Kidney capillary endothelial cell (primary cell): ENCODE measurements at places on chromosomes 12 and 14.

DNA sequence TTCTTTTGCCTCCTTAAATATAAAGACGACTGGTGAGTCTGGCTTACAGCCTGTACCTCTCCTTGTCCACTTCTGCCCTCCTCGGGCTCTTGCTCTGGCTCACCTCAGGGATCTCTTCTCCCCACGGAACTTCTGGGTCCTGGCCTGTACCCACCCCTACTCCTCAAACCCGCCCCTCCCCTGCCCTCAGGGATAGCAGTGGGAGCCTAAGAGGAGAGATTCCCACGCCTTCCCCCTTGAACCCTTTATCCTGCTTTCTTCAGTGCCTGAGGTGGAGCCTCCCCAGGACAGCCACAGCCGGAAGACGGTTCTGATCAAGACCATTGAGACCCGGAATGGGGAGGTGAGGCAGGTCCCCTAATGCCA is 2.7 kb downstream of the PRPH start:
- no peak for DNase-seq

- no peak for DNase-seq
Observed at GRCh38 chr14:22464422-22465142, 124.4 kb downstream of the DAD1 start.

GRCh38 chr12:6982532-6982931 is 11.8 kb downstream of the EMG1 start:
- no peak for DNase-seq

DNA sequence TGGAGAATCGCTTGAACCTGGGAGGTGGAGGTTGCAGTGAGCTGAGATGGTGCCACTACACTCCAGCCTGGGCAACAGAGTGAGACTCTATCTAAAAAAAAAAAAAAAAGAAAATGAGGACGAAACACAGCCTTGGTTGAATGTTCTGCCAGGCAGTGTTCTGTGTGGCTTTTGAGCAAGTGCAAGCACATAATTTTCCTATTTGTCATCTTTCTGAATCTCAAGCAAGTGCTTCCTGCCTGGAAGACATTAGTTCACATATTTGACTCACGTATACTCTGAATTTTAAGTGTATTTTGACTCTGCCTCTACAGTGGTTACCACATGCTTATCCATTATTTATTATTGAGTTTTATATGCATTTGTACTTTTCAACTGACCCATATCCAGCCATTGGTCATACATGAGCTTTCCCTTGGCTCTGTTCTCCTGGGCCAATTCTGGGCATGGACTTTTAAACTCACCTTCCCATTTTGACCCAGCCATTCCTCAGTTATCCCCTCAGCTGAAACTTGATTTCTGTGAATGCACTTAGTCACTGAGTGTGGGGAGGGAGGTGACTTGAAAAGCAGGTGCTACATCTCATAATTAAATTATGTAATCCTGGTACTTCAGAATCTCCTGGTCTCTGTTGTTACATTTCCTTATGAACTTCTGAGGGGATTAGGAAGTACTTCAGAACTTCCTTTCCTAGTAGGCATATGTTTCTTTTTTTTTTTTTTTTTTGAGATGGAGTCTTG is 8.1 kb downstream of the OR10G2 start:
- DNase-seq, result no peak

DNA sequence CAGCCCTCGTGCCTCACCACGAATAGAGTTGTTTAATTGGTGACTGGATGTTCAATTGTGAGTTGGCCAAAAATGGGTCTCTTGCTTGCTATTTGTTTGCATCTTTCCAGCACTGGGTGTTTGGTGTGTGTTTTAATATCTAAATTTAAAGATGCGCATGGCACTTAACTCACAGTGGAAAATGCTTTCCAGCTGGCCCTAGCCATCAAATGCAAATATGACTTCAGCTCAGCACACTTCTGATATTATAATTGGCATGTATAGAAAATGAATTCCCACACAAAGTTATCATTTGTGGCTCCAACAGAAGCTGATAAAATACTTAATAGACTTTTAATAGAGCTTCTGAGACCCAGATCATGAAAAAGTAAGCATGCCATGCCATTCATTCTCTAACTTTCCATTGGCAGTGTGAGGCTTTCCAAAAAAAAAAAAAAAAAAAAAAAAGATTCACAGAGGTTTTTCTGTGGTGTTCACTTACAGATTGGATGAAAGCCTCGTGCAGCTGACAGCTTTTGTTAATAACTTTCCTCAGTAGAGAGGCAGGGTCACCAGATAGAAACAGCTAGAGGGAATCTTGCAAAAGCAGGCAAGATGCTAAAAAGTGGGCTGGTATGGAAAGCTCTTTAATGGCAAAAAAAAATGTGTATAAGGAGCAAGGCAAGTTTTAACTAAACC is 425.2 kb downstream of the GALC start:
- no peak for DNase-seq

DNA sequence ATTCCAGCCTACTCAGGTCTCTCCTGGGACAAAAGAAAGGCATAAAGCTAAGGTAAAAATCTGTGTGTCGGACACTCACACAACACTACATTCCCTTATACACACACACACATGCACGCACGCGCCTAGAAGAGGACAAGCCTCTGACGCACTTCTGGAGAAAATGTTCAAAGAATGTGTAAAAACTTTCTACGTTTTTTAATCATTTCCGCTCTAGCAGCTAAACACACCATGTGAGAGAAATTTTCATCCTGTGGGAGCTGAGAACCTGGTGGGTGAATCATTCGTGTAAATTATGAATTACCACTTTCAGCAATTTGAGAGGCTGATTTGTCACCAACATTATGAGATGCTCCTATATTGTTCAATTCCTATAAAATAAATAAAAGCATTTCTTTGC is 494.5 kb downstream of the TMEM132D start:
- no peak for DNase-seq

DNA sequence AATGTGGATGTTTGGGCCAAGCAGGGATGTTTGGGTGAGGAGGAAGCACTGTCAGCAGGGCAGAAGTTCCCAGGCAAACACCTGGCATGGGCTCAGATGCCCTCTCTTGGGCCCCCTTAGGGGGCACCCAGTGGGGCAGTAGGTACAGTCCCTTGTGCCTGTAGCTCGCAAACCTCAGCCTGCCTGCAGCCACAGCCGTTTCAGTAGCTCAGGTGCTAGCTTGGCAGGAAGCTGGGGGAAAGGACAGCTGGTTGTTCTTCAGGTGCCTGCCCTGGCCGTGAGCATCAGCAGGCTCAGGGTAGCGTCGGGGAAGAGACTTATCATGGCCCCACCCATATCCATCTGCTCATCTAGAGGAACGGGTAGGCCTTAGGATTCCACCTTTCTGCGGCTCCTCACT is 67.5 kb downstream of the B4GALNT3 start:
- DNase-seq, result no peak

DNA sequence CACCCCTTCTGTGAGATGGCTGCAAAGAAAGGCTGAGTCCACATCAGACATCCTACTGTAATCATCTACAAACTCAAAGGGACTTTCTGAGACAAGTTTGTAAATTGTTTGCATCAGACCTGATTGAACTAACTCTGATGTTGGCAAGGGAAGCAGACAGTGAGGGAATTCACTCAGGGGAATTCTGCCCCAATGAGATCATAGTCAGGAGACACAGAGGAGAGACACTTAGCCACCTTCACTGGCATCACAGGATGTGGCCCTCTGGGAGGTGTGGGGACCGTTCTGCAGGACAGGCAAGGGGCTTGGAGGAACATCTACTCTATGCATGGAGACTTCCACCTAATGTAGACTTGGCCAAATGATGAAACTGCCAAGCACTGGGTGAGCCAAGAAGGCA is 70.7 kb upstream of the DDX11 start:
- no peak for DNase-seq

GRCh38 chr14:53381895-53382294 is 228.8 kb upstream of the DDHD1 start:
- DNase-seq, result no peak

- no peak for DNase-seq
Observed at GRCh38 chr12:29581631-29582030, 84.1 kb upstream of the OVCH1 start.

- no peak for DNase-seq
Observed at GRCh38 chr14:51419685-51420084, 179.6 kb downstream of the TMX1 start.

- DNase-seq, result peak; percentile 67
Observed at GRCh38 chr12:78759367-78759766, 105.2 kb upstream of the SYT1 start.

DNA sequence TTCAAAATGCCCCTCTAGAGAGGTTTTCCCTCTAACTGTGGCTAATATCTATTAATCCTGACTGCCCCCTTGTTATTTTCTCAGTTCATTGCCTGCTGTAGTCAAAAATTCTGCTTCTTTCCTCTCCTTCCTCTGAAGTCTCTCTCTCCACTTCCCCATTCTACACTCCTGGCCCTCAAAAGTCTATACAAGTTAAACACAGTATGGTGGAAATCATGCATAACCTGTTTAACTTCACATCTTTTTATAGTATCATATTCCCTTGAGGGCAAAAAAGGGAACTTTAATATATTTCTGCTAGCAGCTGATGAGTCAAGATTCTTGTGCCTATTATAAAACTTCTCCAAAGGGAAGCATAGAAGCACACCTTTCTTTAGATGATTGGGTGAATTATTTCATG is 16.7 kb downstream of the GRIP1 start:
- no peak for DNase-seq

DNA sequence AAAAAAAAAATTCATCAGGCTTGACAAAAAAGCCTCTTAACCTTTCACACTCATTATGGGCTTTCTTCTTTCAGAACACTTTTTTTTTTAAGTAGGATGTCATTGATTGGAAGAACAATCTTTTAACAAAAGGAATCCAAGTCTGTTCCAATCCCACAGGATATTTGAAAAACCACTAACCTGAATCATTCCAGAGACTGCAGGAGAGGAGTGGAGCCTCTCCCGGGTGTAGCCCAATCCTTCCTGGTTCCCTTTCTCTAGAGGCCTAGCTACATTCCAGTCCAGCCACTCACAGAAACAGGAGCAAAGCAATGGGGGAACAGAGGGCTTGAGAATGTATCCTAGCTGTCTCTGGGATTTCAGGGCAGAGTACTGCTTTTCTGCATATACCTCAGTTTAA is 4.3 kb downstream of the MFAP5 start:
- DNase-seq, result no peak

DNA sequence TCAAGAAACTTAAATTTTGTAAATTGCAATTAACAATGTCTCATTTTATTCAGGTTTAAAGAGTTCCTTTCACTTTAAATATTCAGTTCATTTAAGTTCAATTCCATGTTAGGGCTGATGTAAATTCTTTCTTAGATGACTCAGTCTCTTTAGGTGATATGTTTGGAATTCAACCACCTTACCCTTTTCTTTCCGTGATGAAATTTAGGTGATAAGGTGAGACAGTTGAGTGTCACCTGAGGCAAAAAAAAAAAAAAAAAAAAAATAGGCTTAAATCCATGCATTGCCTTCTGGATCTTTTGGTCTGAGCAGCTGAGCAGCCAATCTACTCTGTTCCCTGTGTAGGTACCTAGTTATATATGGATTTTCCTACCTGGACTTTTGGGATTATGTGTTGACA is 299.5 kb downstream of the DAD1 start:
- no peak for DNase-seq

DNA sequence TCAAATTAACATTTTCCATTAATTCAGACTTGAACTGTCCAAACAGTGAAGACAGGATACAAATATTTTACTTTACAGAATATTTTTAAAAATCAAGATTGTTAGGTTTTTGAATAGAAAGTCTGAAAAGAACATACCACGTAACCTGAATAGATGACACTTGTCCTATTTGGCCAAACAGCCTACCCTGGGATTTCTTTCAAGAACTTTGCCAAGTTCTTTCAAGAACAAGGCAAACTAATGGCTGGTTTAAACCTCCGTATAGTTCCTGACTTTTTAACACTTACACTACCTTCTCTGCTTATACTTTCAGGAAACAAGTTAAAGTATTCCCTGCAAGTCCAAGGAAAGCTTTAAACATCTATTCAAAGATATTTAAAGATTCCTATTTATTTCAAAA is 35.0 kb downstream of the MAP4K5 start:
- DNase-seq, result no peak

- DNase-seq, result no peak
Observed at GRCh38 chr12:112524269-112524668, 105.5 kb downstream of the PTPN11 start.

GRCh38 chr12:9405886-9406563 is 197.8 kb upstream of the PZP start:
- no peak for DNase-seq

DNA sequence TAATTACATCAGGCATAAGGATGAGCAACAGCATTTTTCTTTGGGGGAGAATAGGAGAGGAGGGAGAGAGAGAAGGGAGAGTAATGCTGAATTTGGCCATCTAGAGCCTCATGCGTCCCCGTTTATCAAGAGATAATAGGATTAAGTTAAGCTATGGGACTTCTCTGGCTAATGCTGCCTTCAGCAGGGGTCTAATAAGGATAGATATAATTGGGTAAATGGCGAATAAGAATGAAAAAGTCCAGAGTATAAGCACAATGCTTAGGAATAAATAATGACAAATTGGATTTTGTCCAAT is 470.0 kb downstream of the EGLN3 start:
- no peak for DNase-seq

- peak; percentile 83 for DNase-seq
Observed at GRCh38 chr14:99755629-99756603, 37.3 kb upstream of the EML1 start.

DNA sequence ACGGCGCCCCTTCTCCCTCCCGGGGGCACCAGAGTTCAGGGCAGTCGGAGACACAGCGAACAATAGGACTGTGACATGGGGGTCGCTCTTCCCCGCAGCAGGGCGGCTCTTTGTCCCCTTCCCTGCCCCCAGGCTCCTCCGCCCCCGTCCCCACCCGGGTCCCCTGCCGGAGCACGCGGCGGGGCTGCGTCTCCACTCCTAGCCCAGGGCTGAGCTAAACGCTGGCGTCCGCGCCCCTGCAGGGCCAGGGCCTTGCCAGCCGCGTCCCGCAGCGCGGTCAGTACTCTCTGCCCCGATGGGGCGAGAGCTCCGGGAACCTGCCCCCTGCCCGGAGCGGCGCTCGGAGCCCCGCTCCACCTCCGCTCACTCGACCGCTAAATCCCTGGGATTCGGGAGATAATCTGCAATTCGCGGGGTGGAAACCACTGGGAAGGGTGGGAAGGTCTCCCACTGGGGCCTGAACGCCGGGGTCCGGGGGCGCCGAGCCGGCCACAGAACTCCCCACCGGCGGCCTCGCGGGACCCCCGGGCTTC is 825 bp upstream of the CCDC85C start:
- no peak for DNase-seq

- no peak for DNase-seq
Observed at GRCh38 chr12:131990066-131990979, 40.6 kb downstream of the EP400 start.

DNA sequence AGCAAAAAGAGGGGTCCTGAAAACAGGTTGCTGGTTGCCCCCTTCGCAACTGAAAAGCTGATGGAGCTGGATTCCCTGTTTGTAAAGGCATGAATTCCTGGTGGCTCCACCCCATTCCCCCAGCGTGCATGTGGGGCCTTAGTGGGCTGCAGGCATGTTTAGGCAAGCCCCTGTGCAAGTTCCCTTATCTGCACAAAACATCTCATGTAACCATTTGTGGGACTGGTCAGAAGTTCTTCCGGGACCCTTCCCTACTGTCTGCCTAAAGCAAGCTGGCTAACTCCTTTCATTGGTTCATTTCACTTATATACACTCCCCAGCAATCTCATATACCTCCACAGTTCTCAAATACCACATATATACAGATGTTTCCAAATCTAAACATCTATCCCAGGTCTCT is 24.0 kb upstream of the HIGD1C start:
- DNase-seq, result no peak

GRCh38 chr12:124868252-124869058 is 4.8 kb upstream of the SCARB1 start:
- no peak for DNase-seq
